ENCODE measurements at places on chromosomes 5 and 9.

- DNase-seq, result no peak
Measured at GRCh38 chr5:154406231-154406630, 39.6 kb upstream of the SAP30L start.

DNA sequence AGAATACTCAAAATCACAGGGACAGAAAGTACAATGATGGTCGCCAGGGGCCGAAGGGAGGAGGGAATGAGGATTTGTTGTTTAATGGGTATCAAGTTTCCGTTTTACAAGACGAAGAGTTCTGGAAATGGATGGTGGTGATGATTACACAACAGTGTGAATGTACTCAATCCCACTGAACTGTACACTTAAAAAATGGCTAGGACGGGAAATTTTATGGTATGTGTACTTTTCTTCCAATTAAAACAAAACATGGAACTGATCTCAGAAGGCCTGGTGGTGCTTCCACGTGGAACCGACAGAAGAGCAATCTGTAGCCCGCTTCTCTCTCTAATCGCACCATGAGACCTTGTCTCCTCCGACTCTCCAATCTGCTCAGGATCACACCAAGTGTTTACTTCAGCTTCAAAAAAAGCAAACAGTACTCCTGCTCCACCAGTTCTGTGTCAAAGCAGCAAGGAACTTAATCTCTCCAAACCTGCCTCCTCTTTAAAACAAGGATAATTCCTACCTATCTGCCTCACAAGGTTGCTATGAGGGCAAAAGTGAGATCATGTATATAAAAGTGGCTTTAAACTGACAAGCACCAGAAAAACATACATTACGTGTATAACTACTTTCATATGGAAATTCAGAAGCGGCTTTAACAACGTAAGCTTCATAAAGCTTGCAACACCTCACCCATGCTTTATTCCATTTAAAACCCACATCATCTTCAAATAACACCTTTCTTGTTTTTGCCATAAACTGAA lies 2.1 kb downstream of the ECPAS start:
- peak; percentile 32 for DNase-seq

DNA sequence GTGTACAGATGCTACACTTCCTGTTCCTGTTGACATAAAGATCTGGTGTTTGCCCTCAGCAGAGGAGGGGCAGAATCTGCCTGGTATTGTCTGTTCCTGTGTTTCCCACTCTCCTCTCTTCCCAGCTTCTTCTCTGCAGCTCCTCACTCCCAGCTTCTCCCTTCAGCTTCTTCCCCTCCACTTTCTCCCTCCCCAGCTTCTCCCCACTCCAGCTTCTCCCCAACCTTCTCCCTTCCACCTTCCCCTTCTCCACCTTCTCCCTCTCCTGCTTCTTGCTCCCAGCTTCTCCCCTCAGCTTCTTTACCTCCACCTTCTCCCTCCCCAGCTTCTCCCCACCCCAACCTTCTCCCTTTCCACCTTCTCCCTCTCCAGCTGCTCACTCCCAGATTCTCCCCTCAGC lies 148.9 kb upstream of the IRX2 start:
- no peak for DNase-seq

DNA sequence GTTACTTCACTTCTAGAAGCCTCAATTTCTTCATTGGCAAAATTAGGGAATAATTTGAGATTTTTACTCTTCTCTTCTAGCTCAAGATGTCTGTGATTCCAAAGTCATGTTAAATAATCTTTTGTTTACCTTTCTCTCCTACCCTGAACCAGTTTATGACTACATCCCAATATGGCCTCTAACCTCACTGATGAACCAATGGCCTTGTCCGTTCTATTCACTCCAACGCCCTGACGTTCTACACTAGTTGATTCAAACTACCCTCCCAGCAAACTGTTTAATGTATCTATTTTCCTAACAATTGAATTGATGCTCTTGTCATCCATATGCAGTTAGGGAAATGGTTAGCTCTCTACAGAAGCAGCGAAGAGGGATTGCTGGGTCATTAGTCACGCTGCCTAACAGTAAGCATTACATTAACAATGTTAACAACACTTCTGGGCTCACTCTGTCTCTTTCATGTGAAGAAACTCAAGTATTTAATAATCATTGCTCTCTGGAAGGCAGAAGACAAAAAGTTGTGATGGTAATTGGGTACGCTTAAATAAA lies 38.0 kb downstream of the RAPGEF1 start:
- no peak for DNase-seq

DNA sequence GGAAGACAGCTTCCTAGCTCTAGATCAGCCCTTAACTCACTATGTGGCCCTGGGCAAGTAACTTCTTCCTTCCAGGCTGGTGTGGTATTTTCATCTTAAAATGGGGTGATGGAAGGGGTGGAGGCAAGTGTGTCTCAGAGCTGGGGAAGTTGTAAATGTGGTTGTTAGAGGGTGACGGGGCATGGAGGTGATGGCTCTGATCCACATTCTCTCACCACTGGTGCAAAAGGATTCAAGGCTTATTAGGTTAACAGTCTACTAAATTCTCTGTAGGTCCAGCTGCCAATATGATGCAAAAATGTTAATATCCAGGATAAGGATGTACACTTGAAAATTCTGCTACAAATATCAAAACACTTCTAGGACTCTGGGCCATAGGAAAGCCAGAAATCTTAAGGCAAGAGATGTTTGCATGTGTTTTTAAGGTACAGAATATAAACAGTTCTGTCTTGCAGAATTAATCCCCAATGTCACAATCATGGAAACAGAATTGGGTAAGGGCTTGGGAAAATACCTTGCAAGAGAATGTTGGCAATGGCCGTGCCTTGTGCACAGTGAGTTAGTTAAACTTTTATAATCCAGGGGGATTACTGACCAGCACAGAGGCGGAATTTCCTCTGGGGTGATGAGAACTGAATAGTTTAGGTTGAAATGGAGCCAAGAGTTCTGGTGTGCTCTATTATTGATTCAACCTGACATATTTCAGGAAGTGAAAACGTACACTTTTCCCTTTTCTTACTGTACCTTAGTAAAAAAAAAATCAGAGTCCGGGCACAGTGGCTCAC lies 19.8 kb downstream of the TNFSF15 start:
- no peak for DNase-seq

DNA sequence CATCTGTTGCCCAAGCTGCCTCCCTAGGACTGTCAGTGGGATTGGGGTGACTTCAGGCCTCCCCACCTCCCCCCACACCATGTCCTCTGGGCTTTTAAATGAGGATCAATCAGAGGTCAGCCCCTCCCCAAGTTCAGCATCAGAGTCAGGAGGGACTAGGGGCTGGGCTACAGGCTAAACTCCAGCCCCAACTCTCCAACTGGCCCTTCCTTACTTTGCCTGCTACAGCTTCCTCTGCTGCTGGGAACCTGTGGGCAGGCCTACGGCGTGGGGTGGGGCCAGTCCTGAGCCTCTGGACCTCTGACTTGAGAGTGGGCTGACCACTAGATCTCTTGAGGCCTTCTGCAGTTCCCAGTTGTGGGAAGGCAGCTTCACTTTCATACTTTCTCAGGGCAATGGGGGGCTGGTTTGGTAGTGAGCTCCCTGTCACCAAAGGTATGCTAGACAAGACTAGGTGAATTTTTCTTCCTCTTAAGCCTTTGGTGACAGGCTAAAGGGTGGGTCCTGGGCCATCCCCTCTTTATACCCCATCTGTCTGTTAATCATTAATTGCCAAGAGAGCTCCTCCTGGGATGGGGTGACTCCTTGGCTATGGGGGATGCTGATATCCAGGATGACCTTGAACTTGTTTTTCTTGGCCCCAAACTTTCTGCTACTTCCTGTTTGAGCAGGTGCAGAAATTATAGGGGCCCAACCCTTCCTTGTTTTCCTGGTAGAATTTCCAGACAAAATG lies 10.8 kb upstream of the DAB2IP start:
- no peak for DNase-seq

DNA sequence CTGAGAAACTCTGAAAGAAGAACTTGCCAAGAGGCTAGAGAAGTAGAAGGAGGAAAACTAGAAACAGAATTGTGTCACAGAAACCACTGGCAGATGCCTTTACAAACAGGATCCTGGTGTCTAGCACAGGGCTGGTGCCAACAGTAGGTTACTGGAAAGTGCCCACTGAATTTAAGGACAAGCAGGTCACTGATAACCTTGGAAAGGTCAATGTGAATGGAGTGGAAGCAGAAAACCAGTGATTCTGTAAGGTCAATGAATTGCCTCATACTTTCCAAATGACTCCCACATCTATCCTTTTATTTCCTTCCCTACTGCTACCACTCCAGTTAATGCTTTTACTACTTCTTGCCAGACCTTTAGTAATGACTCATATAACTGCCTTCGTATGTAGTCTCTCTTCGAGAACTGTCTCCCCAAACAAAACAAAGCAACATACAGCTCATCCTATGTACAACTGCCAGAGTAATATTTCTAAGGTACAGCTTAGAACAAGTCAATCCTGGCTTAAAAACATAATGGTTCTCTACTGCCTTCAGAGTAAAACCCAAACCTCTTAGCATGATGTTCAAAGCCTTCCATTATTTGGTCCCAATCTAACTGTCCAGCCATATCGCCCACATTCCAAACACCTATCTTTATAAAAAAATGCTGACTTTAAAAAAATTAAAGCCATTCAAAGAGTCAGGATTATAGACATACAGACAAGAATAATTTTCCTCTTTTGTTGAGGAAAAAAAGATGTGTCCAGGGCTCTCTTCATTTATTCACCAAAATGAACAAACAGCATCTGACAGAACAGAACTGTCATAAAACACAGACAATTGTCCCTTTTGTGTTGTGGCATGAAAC lies 52.5 kb downstream of the NR3C1 start:
- DNase-seq, result no peak

- no peak for DNase-seq
Measured at GRCh38 chr5:128196791-128197190, 113.2 kb downstream of the SLC12A2 start.

- DNase-seq, result no peak
Measured at GRCh38 chr5:758698-759053, 25.9 kb downstream of the ZDHHC11B start.

GRCh38 chr9:134225816-134226215 lies 61.5 kb upstream of the RNU6ATAC start:
- no peak for DNase-seq
